Fibroblast of skin of scalp (primary cell): ENCODE measurements at places on chromosomes 1 and 21.
A peak's percentile ranks its signal among the peaks of the same experiment; 100 is the strongest.

DNA sequence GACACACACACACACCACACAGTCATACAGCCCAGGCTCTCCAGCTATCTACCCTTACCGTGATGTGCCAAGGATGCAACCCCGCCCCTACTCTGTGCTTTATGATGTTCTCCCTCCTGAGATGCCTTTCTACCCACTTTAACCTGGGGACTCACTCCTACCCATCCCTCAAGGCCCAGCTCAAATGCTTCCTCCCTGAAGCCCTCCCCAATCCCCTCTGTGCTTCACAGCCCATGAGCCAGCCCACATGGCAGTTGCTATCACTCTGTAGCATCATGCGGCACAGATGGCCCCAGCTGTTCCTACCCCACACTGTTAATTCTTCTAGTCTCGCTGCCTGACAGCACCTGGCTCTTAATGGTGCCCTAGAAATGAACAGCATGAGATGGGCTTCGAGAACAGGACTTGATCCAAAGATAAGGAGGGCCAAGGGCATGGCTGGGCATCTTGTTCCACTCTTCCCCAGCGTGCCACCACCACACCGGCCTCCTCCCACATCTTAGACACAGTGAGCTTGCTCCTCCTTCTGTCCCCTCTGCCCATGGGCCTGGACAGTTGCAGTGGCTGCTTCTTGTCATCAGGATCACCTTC lies 109.8 kb downstream of the GLIS1 start:
- DNase-seq = no peak

DNA sequence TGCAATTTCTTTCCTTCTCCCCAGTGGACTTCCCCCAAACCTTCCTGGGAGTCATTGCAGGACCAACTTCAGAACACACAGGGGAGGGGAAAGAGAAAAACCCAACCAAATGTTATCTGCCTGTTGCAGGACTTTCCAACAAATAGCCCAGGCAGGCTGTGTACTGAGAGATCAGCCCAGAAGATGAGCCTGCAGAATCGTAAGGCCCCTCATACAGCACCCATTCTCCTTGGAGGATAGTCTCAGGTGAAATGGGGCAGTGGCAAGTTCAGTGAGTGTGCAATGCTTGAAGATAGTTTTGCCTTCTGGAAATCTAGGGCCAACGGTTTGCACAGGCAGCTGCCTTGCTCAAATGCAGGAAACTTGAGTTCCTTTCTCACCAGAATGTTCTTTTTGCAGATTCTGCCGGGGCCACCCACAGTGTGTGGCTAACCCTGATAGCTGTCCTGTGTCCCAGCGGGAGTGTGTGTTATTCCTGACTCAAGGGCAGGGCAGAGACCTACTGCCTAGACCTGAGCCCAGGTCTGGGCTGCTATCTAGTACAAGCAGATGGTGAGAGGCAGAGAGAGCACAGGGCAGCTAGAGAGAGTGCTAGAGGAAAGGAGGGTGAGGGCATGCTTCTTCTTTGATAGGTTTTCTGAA lies 48.8 kb downstream of the GADD45A start:
- no peak for DNase-seq

DNA sequence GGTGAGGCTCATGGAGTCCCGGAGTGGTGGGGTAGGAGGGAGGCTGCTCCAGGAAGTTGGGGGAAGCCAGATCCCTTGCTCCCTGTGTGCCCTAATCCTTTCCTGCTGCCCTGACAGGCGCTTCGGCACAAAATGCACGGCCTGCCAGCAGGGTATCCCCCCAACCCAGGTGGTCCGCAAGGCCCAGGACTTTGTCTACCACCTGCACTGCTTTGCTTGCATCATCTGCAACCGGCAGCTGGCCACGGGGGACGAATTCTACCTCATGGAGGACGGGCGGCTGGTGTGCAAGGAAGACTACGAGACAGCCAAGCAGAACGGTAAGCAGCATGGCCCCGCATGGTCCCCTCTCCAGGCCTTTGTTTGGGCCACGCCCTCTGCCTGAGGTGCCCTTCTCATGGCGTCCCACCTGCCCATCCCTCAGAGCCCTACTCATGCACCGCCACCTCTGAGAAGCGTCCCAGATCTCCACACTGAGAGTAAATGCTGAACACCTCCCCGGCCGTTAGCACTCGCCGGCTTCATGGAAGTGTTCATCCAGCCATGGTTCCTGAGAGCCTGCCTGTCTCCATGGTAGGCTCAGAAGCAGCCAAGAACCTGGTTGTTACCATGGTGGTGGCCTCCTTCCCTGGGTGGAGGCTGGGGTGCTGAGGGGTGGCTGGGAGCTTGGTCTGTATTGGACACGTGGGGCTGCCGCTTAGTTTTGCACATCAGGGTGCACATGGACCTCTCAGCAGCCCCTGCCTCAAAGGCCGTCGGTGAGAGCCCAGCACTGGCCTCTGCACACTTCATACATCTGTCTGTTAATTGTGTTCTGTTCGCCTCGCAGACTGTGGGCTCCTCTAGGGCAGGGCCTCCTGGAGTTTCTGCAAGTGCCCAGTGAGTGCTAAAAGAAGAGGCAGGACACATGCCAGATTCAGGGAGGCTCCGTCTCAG lies 36.5 kb downstream of the LHX4 start:
- no peak for DNase-seq

- DNase-seq = no peak
Measured at GRCh38 chr1:179889589-179889988, 7.5 kb downstream of the TOR1AIP1 start.

DNA sequence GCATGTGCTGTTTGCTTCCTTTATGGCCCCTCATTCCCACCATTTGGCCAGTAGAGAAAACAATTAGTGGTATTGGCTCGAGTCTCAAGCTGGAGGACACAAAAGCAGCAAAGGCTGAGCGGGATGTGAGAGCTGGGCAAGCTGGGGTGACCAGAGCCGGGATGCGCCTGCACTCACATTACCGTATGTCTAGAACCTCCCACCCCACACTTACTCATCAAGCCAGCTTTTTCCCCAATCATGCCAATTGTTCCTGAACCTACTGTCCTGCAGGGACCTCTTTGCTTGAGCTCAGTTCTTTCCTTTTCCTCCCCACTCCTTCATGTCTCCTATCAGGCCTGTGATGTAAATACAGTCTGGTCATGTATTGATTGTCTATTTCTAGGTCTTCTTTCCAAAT lies 45.9 kb downstream of the KIRREL1 start:
- DNase-seq = no peak

DNA sequence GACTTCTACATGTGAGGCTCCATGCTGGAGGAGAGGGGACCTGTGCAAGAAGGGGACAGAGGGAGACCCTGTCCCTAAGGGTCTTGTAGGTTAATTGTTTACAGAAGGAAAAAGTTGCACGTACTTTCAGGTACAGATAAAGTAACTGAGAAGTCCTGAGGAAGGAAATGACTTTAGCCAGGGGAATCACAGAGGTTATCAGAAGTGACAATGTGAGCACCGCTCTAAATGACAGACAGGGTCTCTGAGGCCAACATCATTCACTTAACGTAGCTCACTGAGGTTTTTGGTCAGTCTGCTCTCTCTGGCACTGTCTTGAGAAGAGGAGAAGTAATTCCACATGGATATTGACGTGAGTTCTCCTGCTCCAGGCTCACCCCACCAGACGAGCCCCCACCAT lies 12.0 kb downstream of the TAF5L start:
- no peak for DNase-seq

DNA sequence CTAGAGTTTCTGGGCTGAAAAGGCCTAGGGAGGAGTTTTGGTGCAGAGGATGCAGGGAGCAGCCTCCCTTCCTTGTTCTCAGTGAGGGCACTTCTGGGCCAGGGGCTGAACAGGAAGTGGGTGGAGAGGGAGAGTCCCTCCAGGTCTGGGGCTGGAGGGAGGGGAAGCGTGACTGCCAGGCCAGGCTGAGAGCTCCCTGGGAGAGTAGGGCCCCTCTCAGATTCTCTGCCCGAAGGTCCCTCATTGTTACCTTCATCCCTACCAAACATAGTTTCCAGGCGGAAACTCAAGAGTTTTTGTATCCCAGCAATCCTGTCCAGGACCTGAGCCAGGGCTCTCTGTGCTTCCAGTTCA lies 36.8 kb downstream of the CITED4 start:
- no peak for DNase-seq

DNA sequence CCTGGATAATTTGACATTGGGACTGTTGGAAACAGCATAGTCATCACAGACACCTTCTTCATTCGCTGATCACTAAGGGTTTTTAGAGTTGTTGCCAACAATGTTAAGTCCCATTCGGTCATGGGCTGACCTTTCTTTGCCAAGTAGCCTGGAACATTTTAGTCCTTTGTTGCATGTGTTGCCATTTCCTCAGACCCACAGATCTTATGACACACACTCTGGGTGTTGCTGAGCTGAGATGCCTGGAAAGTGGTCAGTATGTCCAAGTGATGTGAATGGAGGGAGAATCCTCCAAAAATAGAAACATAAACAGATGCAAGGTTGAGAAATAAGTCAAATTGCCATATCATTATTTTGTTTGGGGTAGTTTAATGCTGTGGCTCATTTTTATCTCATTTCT lies 61.5 kb upstream of the GJA5 start:
- no peak for DNase-seq

GRCh38 chr1:13661539-13661938 lies 38.4 kb upstream of the PRDM2 start:
- no peak for DNase-seq

DNA sequence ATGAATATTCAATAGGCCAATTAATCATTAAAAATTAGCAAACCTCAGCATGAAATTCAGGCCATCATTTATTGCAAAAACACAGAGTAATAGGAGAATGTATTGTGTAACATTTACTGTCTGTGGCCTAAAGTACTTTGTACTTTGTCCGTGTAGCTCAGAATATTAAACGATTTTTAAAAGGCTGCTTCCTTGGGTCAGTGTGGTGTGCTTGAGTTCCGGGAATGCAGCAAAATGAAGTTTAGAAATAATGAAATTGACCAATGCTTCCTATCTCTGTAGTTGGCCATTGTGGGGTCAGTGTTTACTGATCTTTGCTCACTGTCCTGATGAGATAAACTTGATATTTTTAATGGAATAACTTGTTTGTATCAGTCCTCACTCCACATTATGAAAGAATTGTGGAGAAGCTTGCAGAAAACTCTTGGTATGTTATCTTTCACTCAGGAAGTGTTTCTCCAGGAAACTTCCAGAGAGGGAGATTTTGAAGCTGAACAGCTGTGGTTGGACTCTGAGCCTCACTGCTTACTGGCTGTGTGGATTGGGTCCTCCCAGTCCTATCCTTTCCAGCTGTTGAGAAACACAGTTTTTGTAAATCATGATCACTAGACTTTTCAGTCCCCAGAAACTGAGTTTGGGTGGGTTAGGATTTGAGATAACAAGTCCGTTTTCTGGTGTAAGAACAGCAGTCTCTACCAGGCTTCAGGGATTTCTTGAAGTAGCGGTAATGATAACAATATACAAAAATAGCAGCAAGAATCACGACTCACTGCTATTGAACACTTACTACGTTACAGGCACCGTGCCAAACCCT lies 19.2 kb upstream of the MTARC1 start:
- no peak for DNase-seq

GRCh38 chr1:80457409-80457808 lies 1343.3 kb upstream of the ADGRL2 start:
- DNase-seq = no peak

- peak; percentile 87 for DNase-seq
Measured at GRCh38 chr1:155017041-155017945, 14.7 kb downstream of the ZBTB7B start.

- no peak for DNase-seq
Measured at GRCh38 chr1:19035377-19036040, 79.0 kb upstream of the IFFO2 start.

GRCh38 chr1:173249349-173249748 lies 42.2 kb upstream of the TNFSF4 start:
- no peak for DNase-seq

DNA sequence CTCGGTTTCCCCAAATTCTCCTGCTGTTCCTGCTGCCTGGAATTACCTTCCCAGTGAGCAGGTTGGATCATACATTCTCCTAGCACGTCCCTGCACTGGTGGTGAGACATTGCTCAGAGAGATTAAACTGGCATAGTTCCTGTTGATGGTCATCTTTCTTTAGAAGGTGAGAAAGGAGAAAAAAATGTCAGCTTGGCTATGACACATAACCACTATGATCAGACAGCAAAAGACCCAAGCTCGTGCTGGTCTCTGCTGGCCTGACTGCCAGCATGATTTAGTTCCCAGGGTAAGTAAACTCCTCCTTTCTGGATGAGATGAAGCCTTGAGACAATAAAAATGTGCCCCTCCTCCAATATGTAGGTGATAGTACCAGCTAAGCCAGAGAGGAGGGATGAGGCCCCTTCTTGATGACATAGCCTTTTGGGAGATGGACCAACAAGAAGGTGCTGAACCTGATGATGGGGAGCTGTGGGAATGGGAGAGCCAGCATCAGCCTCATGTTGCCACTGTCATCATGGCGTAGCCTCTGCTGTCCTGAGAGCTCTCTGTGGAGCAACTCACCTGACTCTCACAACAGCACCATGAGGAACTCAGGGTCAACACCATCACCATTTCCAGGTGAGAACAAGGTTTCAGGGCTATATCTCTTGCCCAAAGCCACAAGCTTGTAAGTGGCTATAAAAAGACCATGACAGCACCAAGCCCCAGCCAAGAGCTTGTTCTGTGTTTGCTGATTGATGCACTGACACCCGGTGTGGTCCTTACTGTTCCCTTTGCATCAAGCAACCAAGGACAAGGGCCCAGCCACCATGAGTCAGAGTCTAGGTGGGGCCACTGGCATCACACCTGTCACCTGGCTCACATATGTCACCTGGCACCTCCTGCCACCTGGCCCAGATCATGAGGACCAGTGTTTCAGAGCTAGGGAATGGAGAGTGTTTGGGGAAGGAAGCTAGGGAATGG lies 200.0 kb downstream of the MATN1 start:
- DNase-seq = peak; percentile 94

GRCh38 chr1:30145723-30146303 lies 577.6 kb downstream of the MATN1 start:
- no peak for DNase-seq

DNA sequence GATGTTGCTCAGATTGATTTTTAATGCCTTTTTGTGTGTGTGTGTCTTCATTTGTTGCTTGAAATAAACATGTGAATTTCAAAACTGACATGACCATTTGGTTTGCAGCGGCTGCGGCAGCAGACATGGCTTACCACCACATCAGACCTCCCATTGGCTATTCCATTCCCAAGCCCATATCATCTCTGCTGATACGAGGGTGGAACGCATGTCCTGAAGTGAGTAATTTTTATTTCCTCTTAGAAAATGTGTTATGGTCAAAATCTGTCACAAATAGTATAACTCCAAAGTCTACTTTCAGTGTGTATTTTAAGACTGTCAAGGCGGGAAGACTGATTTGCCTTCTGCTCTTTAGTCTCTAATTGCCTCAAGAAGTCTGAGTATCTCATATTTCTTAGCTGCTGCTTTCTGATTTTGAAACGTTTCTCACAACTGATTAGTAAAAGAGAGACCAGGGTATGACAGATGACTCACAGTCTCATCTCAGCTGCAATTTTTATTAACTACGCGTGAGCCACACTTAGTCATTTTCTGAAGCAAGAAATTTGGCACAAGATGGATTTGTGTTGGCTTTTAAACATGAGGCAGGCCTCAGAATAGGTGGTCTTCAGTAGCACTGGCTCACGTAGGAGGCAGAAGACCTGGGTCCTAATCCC lies 49.0 kb downstream of the LRRC53 start:
- peak; percentile 55 for DNase-seq
